ENCODE measurements at places on chromosomes 4 and X. TPM values are rescaled to one million over a fixed set of nuclear protein-coding genes. Genes with fewer than 3 reads are reported as not detected.

Gene S100P
- not detected for total RNA-seq

Gene VCX3B
- total RNA-seq, result not detected

Gene SPANXN4
- total RNA-seq, result not detected

Gene EPHA5
- under 0.01 TPM for total RNA-seq

Gene ZNF157
- total RNA-seq, result 0.17 TPM

Gene SCML1
- 3.5 TPM for total RNA-seq

Gene MTMR8
- 1.4 TPM for total RNA-seq

Gene TMEM255A
- 0.30 TPM for total RNA-seq

Gene REELD1
- not detected for total RNA-seq

Gene GAB1
- 13.2 TPM for total RNA-seq

Gene NMU
- 4.0 TPM for total RNA-seq

Gene CLDN22
- total RNA-seq, result not detected

Gene SLIT2
- total RNA-seq, result 3.5 TPM

Measured in renal cortical epithelial cell (primary cell).